Right lung (tissue), 10 donors: ENCODE measurements at places on chromosomes 5 and 9. TPM values are rescaled to one million over a fixed set of nuclear protein-coding genes. Genes with fewer than 3 reads are reported as not detected.

CDKN2B gene
- 0.10 TPM for polyA plus RNA-seq

CDHR2 gene
- polyA plus RNA-seq, result 0.40 TPM

CRB2 gene
- 0.21 TPM for polyA plus RNA-seq

EIF4E1B gene
- polyA plus RNA-seq, result not detected

KIAA1958 gene
- polyA plus RNA-seq, result 7.4 TPM

SVEP1 gene
- 25.9 TPM for polyA plus RNA-seq

ORM2 gene
- polyA plus RNA-seq, result 1.3 TPM

IL13 gene
- not detected for polyA plus RNA-seq

TLR4 gene
- polyA plus RNA-seq, result 12.8 TPM

ANKRD34B gene
- not detected for polyA plus RNA-seq

GRCh38 chr9:94934816-94935328 lies 208.4 kb downstream of the AOPEP start:
- no peak for DNase-seq

GRCh38 chr9:127181315-127181580 lies 58.8 kb upstream of the ANGPTL2 start:
- DNase-seq, result no peak

DNA sequence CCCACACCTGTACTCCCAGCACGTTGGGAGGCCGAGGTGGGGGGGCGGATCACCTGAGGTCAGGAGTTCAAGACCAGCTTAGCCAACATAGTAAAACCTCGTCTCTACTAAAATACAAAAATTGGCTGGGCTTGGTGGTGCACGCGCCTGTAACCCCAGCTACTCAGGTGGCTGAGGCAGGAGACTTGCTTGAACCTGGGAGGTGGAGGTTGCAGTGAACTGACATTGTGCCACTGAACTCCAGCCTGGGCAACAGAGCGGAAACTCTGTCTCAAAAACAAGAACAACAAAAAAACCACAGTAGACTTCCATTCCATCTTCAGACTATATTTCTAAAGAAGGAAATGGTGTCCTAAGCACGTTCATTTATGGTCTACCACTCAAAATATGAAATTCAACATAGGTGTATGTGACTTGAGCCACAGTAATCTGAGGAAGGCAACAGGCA lies 14.2 kb upstream of the SERINC5 start:
- no peak for DNase-seq

DNA sequence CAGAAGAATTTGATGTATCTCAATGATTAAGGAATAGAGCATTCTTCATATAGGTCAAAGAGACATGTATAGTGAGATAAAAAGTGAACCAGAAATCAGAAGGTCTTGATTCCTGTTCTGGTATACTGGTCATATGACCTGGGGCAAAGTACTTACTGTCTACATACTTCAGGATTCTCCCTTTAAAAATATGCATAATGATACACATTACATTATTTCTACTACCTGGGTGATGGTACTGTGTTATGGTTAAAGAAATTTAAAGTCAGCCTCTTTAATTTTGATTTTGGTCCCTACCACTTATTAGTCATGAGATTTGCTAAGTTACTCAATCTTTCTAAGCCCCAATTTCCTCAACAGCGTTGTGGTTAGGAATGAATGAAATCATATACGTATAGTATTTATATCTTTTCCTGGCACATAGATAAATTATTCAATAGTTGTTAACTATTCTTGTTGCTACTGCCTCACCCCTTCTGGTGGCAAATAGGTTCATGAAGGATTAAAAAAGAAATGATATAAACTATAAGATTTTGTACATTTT lies 984.1 kb downstream of the TLE4 start:
- no peak for DNase-seq

DNA sequence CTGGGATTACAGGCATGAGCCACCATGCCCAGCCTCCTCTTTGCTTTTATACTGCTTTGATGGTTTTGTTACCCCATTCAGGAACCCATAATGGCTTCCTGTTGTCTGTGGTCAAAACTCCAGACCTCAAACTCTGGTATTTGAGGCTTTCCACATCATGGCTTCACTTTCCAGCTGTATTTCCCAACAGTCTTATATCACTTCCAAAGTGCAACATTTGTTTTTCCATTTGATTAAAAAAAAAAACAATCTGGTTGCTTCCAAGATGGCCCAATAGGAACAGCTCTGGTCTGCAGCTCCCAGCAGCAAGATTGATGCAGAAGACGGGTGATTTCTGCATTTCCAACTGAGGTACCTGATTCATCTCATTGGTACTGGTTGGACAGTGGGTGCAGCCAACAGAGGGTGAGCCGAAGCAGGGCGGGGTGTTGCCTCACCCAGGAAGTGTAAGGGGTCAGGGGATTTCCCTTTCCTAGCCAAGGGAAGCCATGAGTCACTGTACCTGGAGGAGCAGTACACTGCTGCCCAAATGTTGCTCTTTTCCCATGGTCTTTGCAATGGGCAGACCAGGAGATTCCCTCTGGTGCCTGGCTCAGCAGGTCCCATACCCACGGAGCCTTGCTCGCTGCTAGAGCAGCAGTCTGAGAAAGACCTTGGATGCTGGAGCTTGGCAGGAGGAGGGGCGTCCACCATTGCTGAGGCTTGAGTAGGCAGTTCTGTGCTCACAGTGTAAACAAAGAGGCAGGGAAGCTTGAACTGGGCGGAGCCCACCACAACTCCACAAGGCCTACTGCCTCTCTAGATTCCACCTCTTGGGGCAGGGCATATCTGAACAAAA lies 458.4 kb downstream of the KDM4C start:
- no peak for DNase-seq

DNA sequence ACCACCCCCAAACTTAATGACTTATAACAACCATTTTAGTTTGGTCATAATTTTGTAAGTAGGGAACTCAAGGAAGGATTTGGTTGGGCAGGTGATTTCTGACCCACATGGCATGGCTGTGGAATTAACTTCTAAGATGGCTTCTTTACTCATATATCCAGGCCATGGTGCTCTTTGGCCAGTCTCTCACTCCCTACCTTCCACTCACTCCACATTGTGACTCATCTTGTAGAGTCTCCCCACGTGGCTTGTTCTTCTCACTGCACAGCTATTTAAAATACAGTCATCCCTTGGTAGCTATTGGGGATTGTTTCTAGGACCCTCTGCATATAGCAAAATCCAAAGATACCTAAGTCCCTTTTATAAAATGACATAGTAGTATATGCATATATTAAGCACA lies 76.6 kb upstream of the MAST4 start:
- no peak for DNase-seq

- DNase-seq, result no peak
These were observed 282.4 kb upstream of the KLF9 start for GRCh38 chr9:70696694-70697335.

DNA sequence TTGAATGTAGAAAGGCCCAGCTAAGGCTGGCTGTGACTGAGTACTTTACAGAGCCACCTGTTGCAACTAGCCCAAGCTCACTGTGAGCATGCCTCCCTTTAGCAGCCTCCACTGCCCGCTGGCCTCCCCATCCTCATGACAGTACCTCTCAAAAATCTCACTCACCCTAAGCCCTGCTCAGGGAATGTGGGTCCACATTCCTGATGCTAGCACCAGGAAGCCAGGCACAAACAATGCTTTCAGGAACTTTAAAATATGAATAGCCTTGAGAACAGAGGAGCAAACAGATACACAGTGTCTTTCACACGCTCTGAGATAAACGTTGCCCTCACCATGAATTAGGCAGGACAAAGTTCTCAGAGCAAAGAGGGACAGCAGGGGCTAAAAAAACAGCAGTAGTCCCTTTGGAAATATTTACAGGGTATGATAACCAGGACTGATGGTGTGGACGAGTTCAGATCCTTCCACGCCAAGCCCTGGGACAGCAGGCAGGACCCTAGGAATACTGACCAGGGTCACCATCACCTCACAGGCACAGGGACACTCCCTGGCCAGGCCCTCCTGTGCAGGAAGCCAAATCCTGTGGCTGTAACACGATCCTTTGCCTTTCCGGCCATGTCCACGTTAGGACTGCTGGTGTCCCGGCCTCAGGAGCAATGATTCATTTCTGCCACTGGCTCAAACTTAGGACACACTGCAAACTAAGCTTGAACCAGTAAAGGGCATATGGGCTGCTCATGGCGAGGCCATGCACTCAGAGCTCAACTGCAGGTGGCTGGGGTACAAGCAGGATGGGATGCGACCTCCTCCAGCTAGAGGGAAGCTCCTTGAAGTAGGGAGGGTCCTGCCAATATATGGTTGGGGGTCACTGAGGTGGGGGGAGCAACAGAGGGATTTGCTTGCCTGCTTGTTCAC lies 9.6 kb downstream of the ACSL6 start:
- no peak for DNase-seq

DNA sequence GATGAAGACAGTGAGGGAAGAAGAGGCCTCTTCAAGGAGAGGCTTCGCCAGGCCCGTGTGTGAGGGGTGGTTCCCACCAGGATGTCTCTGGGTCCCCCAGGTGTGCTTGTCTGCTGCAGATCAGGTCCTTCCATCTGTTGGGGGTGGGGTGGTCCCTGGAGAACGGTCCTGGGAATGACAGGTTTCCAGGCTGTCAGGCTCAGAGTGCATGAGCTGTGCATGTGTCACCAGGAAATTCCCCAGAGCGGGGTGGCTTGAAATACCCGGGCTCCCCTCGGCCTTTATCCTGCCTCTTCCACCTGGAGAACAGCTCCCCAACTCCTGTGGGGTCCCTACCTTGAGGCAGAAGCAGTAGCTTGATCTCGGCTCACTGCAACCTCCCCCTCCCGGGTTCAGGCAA lies 118.8 kb downstream of the GAPVD1 start:
- no peak for DNase-seq

DNA sequence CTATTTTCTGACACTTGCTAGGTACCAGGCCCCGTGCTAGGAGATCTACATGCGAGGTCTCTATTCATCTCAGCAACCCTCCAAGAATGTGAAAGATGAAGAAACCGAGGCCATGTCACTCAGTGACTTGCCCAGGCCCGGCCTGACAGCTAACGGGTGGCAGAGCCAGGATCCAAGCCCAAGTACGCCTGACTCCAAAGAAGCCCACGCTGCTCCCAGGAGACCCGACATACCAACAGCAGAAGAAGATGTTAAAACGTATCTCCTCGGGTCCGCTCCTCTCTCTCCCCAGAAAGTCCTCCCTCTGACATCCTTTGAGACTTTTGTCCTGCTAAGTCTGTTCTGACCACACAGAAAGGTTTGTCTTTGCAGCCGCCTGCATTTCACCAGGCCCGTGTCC lies 65.2 kb downstream of the CRB2 start:
- DNase-seq, result no peak

DNA sequence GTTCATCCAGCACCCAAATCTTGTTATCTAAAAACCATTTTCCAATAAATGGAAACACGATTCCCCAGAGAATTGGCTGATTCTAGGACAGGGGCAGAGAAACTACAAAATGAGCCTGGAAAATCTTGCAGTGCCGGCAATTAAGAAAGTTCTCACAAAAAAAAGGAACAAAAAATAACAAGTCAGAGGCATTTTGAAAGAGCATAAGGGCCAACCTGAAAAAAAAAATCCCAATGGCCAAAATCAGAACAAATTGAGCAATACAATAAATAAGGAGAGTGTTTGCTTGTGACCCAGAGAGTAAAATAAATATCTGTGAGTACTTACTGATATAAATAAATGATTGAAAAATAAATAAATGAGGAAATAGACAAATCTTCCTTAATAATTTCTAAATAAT lies 55.1 kb upstream of the S1PR3 start:
- DNase-seq, result no peak

GRCh38 chr5:139636207-139636792 lies 11.8 kb upstream of the CXXC5 start:
- DNase-seq, result no peak

GRCh38 chr5:77636641-77637169 lies 1.8 kb downstream of the OTP start:
- no peak for DNase-seq

DNA sequence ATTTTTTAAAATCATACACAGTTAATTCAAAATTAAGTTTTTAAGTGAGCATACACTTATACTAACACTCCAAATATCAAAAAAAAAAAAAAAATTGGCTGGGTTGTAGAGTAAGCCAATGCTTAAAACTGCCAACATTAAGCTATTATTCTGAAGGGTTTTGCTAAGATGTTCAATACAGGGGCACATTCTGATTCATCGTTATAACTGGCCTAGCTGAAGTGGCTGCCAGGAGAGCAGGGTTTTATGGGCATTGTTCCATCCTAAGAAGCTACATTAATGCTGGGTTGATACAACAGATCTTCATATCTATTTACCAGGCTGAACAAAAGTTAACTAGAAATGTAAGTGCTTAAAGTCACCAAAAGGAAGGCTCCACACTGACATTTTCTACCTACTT lies 13.4 kb downstream of the ELAVL2 start:
- no peak for DNase-seq
